ENCODE measurements at places on chromosomes 7 and 10.

- DNase-seq = no peak
These were observed 2.1 kb upstream of the H2AZ2 start for GRCh38 chr7:44849885-44850544.

DNA sequence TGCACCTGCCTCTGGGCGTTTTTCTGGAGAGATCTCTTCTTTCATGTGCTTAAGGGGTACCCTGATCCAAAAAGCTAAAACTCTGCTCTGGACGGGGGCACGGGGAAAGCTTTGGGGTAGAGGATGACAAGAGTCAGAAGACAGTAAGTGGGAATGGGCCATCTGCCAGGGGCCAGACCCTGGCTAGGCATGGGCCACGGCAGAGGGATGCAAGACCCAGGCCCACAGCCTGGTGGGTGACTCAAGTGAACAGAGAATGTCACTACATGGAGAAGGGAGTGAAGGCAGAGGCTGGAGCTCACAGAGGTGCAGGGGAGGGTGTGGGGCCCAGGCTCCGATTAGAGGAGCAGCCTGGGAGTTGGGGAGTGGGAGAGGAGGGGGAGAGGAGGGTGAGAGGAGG lies 15.3 kb downstream of the FLNC start:
- no peak for DNase-seq

DNA sequence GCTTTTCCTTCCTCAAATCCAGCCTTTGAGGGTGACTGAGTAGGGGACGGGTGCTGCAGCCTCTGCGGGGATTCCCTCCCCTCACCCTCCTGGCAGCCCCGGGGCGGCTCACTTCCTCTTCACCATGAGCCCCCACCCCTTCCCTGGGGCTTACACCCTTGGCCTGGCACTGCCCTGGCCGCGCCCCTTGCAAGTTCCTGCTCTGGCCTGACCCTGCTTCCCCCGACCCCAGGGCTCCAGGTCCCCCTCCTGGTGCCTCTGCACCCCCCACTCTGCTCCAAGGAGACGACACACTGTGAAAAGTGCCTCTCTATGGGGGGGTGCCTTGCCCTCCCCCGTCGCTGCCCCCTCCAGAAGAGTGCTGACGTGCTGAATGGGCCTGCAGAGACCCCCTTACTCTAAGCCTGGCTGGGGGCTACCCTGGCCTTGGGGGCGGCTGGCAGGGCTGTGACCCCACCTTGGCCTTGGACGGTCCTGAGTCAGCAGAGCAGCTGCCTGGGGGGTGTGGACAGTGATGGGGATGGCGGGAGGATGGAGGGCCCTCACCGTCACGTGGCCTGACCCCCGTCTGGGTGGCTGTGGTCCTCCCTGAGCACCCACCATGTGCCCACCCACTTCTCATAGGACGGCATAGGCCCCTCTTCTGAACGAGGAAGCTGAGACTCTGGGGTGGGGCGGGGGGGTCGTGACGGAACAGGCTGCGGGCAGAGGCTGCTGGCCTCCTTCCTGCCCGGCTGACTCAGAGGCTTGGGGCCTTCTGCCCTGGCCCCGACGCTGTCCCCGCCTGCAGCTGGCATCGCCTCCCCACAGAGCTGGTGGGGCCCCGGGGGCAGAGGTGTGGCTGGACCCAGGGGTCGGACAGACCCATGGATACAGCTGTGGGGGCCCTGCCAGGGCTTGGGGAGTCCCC lies 9.8 kb downstream of the LFNG start:
- peak; percentile 96 for DNase-seq

DNA sequence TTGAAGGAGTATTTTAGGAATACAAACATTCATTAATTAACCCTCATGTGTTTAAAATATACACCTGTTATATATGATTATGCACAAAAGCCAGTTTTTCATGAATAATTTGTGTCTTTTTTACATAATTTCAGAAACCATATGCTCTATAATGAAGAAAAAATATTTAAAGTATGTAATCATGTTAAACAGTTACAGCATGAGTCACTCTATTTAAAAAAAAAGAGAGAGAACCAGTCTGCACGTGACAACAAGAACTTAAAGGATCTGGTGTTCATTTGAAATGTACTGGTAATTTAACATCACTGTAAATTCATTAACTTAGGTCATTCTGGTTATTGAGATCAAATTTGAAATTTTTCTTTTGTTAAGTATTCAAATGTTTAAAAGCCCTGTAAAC lies 228.5 kb downstream of the CACNB2 start:
- DNase-seq = no peak

DNA sequence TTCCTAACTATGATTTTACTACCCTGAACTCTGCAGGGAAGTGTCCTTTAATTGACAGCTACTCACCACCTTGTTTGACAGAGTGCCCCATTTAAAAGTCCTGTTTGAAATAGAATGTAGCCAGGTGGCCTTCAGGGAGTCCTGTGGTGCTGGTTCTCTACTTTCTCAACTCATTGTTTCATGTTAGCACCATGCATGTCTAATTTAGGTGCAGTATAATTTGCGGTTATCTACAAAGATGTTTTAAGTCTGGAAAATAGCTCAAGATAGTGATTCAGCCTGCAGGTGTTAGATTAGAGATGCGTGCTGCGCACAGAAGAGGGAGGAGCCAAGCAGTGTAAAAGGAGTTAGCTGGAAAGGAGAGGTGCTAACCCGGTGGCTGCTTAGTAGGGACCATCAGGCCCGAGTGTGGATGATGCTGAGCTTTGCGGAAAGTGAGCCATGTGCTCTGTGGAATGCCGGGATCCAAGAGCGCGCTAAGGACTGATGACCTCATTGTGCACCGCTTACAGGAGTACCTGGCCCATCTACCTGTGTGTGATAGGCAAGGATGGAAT lies 1.2 kb downstream of the CCM2 start:
- DNase-seq = peak; percentile 35

DNA sequence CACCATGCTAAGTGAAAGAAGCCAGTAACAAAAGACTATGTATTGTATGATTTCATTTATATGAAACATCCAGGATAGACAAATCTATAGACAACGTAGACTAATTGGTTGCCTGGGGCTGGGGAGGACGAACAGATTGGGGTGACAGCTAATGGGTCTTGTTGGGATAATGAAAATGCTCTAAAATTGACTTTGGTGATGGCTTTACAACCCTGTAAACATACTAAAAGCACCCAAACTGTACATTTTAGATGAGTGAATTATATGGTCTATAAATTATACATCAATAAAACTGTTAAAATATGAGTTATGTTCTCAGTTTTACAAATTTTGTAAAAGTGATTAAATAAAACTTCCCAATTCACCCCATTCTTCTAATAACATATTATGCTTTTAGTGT lies 261.5 kb downstream of the ELMO1 start:
- DNase-seq = no peak

DNA sequence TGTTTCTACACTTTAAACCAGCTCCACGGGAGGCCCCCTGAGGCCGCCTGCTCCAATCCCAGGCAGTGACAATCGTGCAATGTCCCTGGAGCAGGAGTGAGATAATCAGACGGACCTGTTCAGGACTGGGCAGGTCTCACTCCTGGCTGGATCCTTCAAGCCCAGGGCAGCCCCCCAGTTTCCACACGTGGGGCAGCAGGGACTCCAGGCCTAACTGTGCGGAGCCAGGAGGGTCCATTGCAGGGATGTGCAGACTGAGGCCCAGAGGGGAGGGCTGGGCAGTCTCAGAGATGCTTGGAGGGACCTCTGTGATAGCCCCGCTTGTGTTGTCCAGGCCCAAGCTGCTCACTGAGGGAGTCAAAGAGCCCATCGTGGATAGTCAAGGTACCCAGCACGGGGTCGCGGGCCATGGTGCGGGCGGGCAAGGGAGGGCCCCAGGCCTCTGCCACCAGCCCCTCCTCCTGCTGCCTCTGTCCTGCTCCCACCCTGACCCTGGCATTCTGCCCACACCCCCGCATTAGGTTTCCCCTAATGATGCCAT lies 110.5 kb upstream of the KCTD7 start:
- no peak for DNase-seq

DNA sequence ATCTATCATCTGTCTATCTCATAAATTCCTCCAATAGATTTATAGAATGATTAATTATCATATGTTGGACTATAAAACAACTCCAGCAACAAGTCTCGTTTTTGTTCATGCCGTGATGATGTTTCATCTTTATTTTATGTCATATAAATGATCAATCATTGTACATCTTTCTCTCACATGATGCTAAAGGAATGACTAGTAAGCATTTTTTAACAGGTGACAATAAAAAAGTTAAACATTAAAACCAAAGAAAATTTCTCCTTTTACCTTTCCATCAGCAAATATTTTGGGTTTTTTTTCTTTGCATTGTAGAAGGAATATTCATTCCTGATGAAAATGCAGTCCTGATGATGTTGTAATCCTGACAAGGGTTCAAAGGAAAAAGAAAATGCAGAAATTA lies 41.4 kb downstream of the AKR1C3 start:
- DNase-seq = no peak

DNA sequence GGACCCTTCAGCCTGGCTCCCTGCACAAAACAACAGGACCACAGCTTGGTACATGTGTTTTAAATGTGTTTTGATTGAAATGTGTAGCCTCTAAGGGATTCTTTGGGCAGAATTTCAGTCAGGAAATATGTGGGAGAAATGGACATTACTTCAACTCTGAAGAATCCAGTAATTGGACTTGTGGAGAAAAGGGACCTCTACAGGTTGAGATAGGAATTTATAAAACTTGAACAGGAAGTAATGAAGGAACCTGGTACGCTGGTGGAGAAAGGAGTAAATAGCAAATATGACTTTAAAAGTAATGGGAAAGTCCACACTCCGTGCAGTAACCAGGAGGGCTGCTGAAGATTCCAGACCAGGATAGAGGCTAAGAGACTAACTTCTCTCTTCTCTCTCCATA lies 220.5 kb downstream of the LHFPL3 start:
- peak; percentile 39 for DNase-seq

DNA sequence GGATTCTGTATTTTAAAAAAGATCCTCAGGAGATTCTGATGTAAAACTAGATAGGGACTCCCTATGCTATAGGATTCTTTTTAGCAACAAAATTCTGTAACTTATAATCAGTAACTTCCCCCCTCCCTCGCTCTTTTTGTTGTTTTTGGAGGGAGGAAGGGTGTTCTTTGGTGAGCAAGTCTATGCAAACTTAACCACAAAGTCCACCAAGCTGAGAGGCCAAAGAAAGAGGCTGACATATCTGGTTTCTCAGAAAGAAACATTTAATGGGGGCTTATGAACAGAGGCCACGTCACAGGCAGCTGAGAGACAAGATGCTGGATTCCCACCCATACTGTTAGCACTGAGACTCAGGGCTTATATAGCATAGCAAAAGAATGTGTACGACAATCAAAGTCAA lies 14.3 kb upstream of the ABCB5 start:
- DNase-seq = no peak
